Islet precursor cell (in vitro differentiated cells): ENCODE measurements at places on chromosomes 2 and 18.

- no peak for DNase-seq
These were observed 50.9 kb upstream of the PSMD14 start for GRCh38 chr2:161257123-161257952.

DNA sequence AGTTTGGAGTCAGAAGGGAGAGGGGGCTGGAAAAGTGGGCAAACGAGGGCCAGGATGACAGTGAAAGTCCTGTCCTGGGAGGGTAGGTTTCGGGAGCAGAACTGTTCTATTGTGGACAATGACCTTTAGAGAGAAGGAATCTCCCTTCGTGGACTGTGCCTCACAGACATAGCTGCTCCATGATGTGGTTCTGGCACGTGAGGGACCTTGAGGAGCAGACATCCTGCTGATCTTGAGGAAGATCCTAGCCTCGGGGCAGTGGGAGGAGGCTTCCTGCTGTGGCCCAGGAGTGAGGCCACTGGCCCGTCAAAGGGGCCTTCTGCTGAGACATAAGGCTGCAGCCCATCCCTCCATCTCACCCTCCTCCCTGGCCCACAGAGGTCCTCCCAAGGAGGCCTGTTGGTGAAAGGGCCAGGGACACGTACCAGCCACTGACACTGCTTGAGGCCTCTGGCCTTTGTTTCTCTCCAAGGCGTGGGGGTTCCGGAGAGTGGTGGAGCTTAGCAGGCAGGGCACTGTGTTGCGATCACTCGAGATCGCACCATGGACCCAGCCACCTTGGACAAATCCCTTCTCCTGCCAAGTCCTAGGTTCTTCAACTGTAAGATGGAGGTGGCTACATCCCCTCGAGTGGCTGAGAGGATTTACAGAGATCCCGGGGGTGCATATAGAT, 167.2 kb downstream of the CELF4 start:
- peak; percentile 79 for DNase-seq

DNA sequence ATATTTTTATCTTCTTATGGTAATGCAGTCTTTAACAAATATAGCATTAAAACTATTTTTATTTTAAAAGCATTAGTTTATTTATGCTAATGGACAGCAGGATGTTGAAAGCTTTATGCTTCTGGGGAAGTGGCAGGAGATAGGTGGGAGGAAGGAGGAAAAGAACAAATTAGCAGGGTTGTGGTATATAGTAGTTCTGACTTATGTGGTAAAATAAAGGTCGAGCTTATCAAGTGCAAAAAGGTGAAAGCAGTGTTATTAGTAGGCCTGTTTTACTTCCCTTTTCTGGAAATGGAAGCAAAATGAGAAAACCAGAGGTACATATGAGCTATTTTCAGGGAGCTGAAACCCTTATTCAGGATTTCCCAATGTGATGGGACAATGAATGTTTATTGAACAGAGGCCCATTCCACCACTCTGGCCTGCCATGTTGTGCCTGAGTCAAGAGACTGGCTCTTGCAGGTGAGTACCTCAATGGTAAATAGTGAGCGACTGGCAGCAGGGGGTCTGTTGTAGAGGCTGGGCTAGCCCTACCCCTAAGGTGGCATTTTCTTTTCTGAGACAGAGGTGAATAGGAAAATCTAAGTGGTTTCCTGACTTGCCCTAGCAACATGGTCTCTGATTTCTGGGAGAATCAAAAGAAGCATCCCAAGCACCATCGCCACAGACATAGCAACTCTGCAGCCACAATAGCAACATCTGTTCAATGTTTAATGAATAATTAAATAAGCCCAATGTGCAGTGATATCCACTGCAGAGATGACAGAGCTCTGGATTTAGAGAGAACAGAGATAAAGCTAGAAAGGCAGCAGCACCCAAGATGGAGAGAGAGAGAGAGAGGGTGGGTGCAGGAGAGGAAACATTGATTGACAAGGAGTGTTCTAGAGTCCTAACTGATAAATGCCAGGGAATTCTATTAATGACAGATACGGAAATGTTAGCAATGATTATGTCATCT, 119.7 kb downstream of the UPP2 start:
- DNase-seq, result no peak

GRCh38 chr2:115910270-115910669, 1467.8 kb downstream of the DPP10 start:
- peak; percentile 56 for DNase-seq

DNA sequence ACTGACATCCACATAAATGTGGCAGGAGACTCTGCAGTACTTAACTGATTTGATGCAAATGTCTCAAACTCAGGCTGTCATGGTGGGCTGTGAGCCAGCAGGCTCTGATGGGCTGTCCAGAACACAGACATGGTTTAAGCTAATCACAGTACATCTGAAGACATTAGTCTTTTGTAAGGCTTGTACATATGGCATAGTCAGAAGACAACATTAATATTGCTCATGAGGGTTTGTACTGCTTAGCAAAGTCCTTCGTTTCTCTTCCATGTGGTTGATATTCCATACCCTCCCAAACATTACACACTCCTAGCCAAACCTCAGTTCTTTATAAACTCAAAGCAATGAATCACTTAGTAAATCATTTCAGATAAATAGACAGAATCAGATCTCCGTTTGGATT, 330.6 kb downstream of the RND3 start:
- DNase-seq, result no peak

DNA sequence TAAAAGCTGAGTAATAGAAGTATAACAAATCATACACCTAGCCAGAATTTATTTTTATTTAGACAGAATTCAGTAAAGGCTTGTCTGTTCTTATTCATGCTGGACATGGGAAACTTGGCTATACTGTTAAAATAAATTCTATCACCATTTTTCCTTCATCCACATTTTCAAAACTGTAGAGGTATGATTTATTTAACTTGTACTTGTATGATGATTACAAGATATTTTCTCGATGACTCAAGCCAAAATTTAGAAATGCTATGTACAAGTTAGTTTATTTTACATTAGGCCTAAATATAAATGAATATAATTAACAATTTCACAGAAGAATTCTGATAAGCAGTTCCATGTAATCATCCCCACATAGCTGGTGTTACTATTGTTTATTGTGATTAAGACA, 194.8 kb upstream of the DOK6 start:
- no peak for DNase-seq

DNA sequence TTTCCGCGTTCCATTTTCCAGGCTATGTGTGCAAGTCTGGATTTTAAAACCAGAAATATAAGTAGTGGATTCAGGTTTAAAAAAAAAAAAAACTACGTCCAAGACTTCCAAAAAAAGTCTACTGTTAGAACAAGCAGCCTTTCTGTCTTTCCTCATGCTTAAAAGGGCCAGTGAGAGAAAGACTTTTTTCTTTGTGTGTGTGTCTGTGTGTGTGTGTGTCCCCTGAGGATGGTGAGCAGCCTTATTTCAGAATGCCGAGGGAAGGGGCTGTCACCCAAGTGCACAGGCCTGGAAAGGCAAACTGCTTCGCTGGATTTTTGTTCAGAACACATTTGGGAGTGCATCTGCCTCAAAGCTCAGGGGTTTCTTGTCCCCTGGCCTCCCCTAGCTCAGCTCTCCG, 98.8 kb downstream of the ZBTB7C start:
- DNase-seq, result no peak

GRCh38 chr18:78905334-78905733, 74.3 kb upstream of the SALL3 start:
- peak; percentile 6 for DNase-seq

DNA sequence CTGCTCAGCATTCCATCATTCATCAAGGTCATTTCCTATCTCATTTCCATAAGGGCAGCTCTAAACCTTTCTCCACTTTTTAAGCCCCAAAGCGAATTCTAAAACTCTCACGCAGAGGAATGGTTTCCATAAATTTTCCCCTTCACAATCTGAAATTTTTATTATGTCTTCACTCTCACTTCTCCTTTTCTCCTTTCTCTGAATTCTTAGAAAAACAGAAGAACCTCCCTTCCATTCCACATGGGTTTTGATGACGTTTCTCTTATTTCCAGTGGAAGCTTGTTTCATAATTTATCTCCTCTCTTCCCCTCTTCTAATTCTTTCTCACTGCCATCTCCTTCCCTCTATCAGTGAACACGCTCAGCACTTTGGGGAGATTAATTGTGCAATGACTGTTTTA, 97.3 kb downstream of the SPATS2L start:
- no peak for DNase-seq

GRCh38 chr2:48854681-48855080, 99.2 kb upstream of the LHCGR start:
- no peak for DNase-seq

GRCh38 chr18:55584201-55584600, 3.8 kb downstream of the TCF4 start:
- DNase-seq, result no peak
